ENCODE measurements at places on chromosomes 3 and 15. TPM values are rescaled to one million over a fixed set of nuclear protein-coding genes. Genes with fewer than 3 reads are reported as not detected.

GP5 gene
- 0.16 TPM for total RNA-seq

SNTN gene
- total RNA-seq, result not detected

OXTR gene
- 105 TPM for total RNA-seq

DZIP1L gene
- total RNA-seq, result 34.4 TPM

DPH3 gene
- total RNA-seq, result 21.0 TPM

SOX14 gene
- total RNA-seq, result not detected

ADAMTSL3 gene
- 1.8 TPM for total RNA-seq

DNA sequence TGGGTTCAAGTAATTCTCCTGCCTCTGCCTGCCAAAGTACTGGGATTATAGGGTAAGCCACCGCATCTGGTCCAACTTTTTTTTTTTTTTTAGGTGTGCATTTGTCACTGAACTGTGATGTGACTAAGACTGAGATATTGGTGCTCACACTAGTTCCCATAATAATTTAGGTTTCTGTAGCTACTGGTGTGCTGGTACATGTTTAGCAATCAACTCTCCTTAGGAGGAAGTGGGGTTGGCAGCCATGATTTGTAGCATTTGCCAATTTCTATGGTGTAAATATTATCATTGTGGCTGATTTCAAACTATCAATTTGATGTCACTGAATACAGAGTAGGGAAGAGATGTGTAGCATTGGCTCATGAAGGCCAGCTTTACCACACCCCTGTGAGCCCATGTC is 372.7 kb downstream of the EDEM1 start:
- no peak for DNase-seq

- no peak for DNase-seq
These were observed 113.1 kb downstream of the NSMCE3 start for GRCh38 chr15:29156521-29156920.

- no peak for DNase-seq
These were observed 698.1 kb downstream of the SI start for GRCh38 chr3:164380156-164380555.

DNA sequence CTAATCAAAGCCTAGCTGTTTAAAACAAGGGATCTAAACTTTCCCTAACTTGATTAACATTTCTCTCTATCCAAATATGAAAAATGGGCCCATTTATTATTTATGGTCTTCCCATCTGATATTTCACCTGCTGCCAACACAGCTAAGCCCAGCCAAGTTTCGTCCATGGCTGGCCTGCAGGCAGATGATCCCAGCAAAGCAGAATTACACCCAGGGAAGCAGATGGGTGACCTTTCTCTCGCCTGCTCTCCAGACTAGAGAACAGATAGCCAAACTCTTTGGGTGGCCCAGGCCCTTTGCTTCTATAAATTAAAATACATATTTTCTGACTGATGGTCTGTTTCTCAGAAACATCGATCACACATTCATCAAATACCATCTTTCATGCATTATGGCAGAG is 1038.8 kb downstream of the AGBL1 start:
- no peak for DNase-seq

CCR8 gene
- not detected for total RNA-seq

AHSG gene
- not detected for total RNA-seq

CCDC39 gene
- not detected for total RNA-seq

DNA sequence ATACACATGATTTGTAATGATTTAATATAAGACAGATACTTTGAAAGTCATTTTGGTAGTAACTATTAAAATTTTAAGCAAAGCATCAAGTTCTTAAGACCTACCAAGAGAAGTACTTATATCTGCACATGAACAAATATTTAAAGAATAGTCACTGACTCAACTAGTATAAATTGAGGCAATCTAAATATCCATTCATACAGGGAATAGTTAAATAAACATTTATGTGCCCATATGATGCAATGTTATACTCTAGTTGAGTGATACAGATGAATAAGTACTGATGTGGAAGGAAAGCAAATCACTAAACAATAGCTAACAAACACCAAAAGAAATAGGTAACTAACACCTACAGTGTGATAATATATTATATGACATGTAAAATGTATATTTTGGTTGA is 527.7 kb downstream of the EPHA3 start:
- no peak for DNase-seq

DNA sequence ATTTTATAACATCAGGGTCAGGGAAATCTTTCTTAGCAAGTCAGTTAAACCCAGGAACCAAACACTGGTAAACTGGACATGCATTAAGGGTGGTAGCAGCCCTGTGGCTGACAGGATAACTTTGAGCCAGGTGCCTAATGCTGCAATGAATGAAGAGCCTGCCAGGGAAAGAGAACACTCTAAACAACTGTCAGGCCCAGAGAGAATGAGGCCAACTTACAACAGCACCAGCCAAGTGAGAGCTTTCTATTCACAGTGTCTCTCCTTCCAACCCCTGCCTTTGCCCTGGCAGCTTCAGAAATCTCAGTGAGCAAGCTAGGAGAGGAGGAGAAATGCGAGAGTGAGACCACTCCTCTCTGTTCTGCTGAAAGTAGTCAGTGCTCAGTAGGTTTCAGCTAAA is 50.4 kb upstream of the ATP2C1 start:
- DNase-seq, result no peak

- DNase-seq, result no peak
These were observed 11.8 kb upstream of the PLA2G4E start for GRCh38 chr15:42032376-42033213.

- no peak for DNase-seq
These were observed 140.7 kb downstream of the IMPG2 start for GRCh38 chr3:101179637-101180036.

- DNase-seq, result no peak
These were observed 89.9 kb downstream of the IL12A start for GRCh38 chr3:160078533-160078932.

GRCh38 chr15:44788748-44789147 is 52.4 kb downstream of the TRIM69 start:
- no peak for DNase-seq

SLC7A14 gene
- total RNA-seq, result not detected

GOLGA6B gene
- total RNA-seq, result not detected

ITGB5 gene
- total RNA-seq, result 286 TPM

DNA sequence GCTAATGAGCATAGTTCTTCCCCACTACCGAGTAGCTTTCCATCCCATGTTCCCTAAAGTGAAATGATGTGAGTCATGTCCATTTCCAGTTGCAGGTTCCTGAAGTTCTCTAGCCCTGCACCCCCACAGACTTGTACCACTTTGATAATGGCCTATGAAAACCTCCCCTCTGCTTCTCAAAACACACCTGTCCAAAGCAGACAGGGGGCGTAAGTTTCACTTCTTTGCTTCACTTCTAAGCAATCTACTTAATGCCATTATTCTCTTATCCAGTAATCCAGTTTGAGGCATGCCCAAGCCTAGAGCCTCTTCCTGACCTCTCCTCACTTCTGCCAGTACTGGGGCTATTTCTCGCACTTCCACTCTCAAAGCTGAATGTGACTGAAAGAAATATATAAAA is 305.1 kb downstream of the IGSF11 start:
- DNase-seq, result no peak

ARHGEF26 gene
- total RNA-seq, result 20.2 TPM

DNA sequence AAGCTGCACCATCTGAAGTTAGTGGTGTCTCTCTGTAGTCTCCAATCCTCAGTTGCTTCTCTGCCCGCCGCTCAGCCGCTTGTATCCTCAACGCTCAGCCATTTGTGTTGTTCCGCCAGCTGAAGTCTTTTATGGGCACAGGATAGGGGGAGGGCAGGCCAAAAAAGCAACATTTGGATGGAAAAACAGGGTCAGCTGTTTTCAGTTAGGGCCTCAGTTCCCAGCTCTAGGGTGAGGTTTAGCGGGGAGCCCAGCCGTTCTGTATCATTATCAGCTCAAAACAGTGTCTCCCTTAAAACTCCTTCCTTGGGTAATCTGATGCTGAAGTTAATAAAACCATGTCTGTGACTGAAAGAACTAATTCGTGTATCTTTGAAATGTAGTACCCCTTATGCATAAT is 329.5 kb upstream of the AZI2 start:
- DNase-seq, result no peak

QTRT2 gene
- total RNA-seq, result 15.1 TPM

Measured in breast epithelium (tissue), 4 donors.